ENCODE measurements at places on chromosomes 2 and 18. TPM values are rescaled to one million over a fixed set of nuclear protein-coding genes. Genes with fewer than 3 reads are reported as not detected.

The EIF2AK3 gene
- polyA plus RNA-seq, result 16.3 TPM

The ZSWIM2 gene
- not detected for polyA plus RNA-seq

The WDR75 gene
- polyA plus RNA-seq, result 28.9 TPM

The CRACDL gene
- not detected for polyA plus RNA-seq

The CACNB4 gene
- 6.2 TPM for polyA plus RNA-seq

The PJVK gene
- 12.7 TPM for polyA plus RNA-seq

All from muscle of arm (tissue), 14 donors.